ENCODE measurements at places on chromosomes 5 and 9.
A peak's percentile ranks its signal among the peaks of the same experiment; 100 is the strongest.

- no peak for DNase-seq
Observed at GRCh38 chr9:28774433-28775235, 1201.4 kb upstream of the C9orf72 start.

- no peak for DNase-seq
Observed at GRCh38 chr5:157732130-157732514, 902 bp downstream of the THG1L start.

GRCh38 chr9:130989891-130990290 is 19.1 kb upstream of the LAMC3 start:
- no peak for DNase-seq

- no peak for DNase-seq
Observed at GRCh38 chr9:86405086-86405491, 50.9 kb upstream of the TUT7 start.

GRCh38 chr9:74132986-74133385 is 364.1 kb upstream of the RORB start:
- no peak for DNase-seq

GRCh38 chr9:132793606-132794580 is 84.2 kb downstream of the AK8 start:
- no peak for DNase-seq

DNA sequence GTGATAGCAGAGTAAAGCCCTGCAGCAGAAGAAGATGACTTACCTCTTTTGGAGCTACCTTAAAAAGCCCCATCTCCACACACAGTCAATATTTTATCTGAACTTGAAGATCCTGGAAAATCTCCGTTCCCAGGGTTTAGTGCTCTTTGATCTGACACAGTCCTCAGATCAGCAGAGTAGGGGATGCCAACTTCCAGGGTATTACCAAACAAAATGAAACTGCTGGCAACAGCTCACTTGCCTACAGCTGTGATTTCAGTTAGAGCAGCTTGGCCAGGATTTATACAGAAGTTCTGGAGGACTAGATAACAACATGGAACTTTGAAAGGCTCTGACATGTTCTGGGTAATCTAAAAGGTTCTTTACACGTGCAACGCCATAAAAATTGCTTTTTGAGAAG is 1537.8 kb upstream of the ACO1 start:
- no peak for DNase-seq

DNA sequence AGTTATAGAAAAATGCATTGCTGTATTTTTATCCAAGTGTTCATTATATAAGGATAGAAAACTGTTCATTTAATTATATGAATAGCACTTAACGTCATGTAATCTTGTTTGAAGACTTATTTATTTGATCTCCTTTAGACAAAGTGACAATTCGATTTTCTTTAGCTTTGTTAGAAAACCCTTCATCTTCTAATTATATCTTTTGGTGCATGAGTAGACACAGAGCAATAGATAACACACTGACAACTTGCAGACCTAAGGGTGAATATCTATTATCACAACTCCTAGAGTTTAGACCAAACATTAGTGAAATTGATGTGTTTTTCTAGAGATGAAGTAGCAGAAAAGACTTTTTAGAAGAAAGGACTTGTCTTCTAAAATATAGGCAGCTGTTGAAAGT is 446.4 kb upstream of the SEMA6A start:
- no peak for DNase-seq

GRCh38 chr9:134626571-134627416 is 14.8 kb upstream of the COL5A1 start:
- DNase-seq, result no peak

DNA sequence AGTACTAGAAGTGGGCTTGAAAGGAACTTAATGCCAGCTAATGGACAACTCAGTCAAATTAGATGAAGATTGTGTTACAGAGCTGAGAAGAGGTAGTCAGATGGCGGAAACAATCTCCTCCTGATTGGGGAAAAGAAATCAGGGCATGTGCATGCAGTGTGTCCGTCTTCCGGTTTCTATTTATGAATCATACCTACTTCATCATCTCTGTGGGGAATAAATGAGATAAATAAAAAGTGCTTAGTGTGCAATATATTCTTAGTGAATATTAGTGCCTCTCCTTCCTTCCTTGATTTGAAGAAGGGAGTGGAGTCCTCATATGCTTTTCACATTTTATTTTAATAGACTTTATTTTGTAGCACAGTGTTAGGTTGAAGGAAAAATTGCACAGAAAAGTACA is 108.7 kb upstream of the NFIL3 start:
- no peak for DNase-seq

- DNase-seq, result no peak
Observed at GRCh38 chr9:74172874-74173273, 324.3 kb upstream of the RORB start.

DNA sequence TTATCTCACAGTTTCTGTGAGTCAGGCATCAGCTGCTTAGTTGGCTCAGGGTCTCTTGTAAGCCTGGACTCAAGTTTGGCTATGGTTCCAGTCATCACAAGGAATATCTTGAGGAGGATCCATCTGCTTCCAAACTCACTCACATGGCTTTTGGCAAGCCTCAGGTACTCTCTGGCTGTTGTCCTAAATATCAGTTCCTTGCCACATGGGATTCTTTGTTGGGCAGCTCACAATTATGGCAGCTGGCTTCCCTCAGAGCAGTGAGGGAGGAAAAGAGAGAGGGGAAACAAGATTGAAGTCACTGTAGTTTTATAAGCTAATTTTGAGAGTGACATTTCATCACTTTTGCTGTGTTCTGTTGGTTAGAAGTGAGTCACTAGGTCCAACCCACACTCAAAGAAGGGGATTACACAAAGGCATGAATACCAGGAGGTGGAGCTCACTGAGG is 144.5 kb downstream of the GCNT1 start:
- no peak for DNase-seq

DNA sequence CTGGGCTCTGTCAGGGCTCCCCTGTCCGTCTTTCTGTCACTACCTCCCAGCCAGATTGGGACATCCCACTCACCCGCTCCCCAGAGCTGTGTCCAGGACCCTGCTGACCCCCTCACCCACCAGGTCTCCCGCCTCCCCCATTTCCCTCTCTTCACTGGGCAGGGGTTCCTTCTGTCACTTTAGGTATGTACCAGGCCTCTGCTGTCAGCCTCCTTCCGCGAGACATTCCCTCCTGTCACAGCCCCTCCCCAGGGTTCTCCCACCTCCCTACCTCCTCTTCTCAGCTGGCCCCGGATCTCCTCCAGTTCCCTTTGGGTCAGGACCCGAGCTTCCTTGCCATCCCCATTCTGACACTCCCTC is 488 bp downstream of the POLR1E start:
- DNase-seq, result no peak

GRCh38 chr5:173341961-173342430 is 13.8 kb upstream of the STC2 start:
- DNase-seq, result no peak

GRCh38 chr9:112041536-112042243 is 133.4 kb downstream of the SUSD1 start:
- DNase-seq, result no peak

GRCh38 chr5:7420510-7421280 is 24.8 kb downstream of the ADCY2 start:
- DNase-seq, result no peak

DNA sequence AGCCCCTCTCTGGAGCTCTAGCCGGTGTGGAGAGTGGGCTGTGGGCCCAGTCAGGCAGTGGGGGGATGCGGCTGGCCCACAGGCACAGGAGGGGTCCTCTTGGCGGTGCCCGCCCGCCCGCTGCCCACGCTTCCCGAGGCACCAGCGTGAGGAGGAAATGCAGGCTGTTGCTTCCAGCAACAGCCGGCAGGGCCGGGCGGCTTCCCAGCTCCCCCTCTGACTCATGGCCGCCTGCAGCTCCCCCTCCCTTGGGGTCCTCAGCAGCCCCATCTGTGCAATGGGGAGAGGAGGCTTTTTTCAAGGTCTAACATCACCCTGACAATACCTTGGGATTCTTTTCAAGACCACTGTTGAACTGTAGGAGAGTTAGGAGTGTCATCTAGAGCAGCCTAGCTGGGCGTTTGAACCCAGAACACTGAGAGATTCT is 10.4 kb downstream of the CXXC5 start:
- DNase-seq, result no peak

GRCh38 chr9:82332018-82332773 is 343.6 kb downstream of the SPATA31D1 start:
- DNase-seq, result no peak

GRCh38 chr5:143341807-143342570 is 61.5 kb downstream of the NR3C1 start:
- DNase-seq, result no peak

- peak; percentile 10 for DNase-seq
Observed at GRCh38 chr5:157611571-157612476, 36.2 kb upstream of the ADAM19 start.

DNA sequence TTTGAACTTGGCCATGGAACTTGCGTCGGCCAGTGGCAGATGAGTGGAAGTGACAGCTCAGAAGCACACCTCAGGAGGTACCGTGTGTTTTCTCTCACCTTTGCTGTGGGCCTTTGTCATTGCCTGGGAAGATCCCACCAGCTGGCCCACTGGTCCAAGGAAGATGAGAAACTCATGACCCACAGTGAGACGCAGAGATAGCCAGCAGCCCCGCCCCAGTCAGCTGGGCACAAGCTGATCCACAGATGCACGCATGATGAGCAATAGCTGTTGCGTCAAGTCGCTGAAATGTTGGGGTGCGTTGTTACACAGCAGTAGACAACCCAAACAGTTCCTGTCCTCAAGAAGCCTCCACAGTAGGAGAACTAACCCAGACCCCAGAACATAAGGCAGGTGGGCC is 30.8 kb upstream of the UNC5A start:
- DNase-seq, result no peak

DNA sequence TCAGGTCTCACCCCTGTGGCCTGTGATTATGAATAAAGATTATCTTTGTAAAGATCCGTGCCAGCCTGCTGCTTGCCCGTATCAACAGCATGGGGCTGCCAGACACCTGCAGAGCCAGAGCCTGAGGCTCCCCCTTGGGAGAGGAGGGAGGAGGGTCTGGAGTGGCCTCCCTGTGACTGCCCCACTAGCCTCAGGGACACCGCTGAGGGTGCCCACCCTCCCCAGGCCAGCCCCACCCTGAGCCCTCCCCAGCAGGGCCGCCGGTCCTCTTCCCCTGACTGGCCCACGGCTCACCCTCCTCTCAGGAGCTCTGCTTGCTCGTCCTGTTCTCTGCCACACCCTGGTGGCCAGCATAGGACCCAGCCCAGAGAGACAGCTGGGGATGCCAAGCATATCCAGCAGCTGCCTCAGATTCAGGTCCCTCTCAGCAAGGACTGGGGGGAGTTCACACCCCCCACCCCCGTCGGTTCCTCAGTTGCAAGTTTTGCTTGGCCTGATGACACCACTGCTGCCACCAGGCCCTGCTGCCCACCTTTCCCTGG is 1.9 kb downstream of the SSNA1 start:
- no peak for DNase-seq

- no peak for DNase-seq
Observed at GRCh38 chr9:100852088-100852487, 176.4 kb upstream of the PLPPR1 start.

DNA sequence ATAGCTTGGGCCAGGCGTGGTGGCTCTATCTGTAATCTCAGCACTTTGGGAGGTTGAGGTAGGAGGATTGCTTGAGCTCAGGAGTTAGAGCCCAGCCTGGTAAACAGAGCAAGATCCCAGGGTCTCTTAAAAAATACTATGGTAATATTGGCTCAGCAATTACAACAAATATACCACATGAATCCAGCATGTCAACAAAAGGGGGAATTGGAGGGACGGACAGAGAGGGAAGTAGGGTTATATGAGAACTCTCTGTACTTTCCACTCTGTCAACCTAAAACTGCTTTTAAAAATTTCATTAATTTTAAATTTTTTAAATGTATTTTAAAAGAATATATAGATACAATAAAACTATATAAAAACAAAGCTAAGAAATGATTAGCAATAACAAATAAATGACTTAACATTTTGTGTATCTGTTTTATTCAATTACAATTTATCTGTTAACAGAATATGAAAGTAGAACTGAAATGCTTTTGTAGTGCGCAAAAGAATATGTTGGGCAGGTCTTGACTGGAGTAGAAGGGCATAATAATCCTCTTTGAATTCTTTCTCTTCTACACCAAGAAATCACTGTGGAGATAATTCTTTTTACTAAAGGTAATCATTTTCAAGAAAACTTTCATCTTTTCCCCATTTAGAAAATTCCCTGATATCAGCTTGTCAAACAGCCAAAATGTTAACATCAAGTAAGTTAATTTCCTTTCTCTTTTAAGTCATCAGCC is 12.9 kb upstream of the CDC42SE2 start:
- DNase-seq, result no peak

- no peak for DNase-seq
Observed at GRCh38 chr9:85978496-85978895, 37.5 kb downstream of the NAA35 start.

DNA sequence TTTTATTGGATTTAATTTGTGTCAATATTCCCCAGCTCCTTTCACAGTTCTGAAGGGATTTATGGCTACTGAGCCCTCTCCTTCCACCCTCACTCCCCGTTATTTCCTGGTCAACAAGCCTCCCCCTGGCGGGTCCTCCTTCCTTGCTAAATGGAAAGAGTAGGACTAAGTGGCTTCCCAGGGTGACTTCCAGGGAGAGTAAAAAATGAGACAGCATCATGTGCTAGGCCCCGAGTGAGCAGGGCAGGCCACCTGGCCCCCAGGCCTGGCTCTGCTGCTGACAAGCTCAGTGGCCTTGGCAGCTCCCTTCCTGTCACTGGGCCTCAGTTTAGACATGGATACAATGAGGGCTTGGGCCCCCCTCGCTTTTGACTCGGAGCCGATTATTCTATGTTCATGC is 201.3 kb downstream of the HSPA4 start:
- DNase-seq, result no peak

DNA sequence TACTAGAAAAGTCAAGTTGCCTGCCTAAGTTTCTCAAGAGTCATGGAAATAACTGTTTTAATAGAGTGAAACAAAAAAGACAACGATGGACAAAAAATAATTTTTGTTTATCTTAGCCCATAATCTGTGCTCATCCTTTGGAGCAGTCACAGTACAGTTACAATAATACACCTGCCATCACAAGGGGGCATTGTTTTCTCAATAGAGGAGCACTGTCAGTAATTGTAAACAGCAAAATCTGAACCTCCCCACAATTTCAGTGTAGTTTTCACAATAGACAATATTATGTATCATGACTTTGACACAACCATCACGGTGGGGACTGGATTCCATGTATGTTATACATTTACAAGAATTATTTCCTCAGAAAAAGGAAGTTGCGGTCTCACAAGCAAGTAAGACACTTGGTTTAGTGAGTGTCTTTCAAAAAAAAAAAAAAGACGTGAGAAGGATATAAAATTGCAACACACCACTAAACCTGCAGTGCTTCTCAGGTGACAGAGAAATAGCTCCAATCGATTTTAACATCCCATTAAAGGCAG is 586.3 kb downstream of the PTPRD start:
- DNase-seq, result no peak

DNA sequence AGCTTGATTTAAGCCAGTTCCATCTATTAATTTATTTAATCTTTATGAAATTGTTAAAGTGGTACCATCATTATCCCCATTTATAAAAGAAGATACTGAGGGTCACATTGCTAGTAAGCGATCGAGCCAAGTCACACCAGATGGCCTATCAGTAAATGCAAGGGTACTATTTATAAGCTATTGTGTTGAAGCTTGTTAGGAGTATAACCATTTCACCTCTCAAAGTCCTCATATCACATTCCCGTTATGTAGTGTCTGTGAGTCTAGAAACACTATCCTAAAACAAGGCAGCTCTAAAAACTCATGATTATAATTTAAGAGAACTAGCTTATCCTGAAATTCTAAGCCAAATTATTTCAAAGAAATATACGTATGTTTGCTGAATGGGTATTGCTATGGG is 1161.8 kb downstream of the EFNA5 start:
- DNase-seq, result no peak

GRCh38 chr5:91126448-91126847 is 256.7 kb downstream of the ARRDC3 start:
- no peak for DNase-seq

- DNase-seq, result no peak
Observed at GRCh38 chr5:177455036-177455660, 8.5 kb downstream of the PRR7 start.
